ENCODE measurements at places on chromosomes 7 and 10.
A peak's percentile ranks its signal among the peaks of the same experiment; 100 is the strongest.

DNA sequence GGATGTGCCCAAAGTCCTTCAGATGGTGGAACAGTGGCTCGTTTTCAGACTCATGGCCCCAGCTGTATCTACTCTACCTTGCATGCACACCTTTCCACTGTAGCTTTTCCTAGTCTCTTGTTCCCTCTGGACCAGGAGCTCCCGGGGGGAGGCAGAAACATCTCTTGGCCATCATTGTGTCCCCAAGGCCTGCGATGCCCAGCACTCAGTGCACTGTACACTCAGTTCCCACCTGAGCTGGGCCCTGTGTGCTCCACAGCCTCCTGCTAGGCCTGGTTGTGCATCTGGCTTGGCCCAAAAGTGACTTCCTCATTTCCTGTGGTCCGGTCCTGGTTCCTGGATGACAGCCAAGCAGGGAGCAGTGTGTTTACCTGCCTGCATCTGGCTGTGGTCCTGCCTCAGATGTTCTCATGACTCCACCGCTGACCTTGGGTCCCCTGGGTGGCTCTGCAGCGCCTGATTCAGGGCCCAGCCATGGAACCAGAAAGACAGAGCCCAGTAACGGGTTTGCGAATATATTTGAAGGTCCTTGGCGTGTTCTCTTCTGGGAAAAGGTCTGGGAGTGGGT is 9.9 kb upstream of the DOCK1 start:
- DNase-seq = no peak

GRCh38 chr7:33685981-33686683 is 219.2 kb upstream of the BMPER start:
- no peak for DNase-seq

DNA sequence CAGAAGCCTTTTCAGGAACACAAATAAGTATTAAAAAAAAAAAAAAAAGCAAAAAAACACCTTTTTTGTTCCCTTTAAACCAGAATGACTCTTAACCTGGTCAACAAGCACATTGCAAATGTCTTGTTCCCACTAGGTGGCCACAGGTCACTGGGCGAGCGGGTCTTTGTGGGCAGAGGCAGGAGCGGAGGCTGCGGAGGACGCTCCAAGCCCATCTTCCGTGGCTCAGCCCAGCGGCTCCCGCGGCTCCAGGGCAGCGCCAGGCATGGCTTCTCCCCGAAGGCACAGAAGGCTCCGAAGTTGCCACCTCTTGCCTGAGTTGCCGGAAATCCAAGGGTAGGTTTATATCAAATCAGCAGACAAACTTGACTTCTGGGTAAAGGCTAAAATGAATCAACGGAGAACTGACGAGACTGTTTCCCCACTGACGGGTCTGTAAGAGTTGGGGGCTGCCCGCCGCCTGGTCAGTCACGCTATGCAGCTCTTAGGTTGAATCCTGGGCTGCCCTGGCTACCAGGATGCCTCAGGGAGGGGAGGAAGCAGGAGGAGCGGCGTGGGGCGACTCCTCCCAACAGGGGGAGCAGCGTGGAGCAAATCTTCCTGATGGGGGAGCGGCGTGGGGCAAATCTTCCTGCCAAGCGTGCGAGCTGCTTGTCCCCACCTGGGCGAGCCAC is 144.5 kb downstream of the PTPRN2 start:
- DNase-seq = no peak

DNA sequence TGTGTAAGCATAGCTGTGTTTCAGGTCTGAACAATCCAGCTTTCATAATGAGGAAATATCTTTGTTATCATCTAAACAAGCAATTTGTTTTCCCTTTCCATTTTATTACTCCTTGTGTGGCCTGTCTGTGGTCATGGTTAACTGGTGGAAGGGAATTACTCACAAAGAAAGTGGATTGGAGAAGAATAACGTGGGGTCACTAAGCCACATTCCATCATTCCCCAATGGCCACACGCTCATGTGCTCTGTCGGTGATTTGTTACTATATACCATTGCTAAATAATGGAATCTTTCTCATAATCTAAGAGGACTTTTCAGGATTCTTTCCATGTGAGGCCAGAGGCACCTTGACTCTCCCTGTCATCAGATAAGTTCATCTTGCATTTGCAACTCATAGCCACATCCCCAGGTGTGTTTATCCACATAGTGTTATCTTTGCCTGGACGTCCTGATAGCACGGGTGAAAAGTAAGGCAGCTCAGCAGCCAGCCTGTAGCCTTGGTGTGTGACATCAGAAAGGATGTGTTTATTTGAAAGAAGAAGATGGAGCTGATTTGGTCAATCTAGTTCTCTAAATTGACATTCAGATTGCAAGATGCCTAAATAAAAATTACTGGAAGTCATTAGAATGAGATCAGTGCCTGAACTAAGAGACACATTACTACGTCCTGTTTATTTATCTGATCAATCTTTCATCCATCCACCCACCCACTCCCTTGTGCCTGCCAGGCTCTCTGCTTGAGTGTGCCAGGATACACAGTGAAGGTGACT is 128.9 kb downstream of the CELF2 start:
- no peak for DNase-seq

DNA sequence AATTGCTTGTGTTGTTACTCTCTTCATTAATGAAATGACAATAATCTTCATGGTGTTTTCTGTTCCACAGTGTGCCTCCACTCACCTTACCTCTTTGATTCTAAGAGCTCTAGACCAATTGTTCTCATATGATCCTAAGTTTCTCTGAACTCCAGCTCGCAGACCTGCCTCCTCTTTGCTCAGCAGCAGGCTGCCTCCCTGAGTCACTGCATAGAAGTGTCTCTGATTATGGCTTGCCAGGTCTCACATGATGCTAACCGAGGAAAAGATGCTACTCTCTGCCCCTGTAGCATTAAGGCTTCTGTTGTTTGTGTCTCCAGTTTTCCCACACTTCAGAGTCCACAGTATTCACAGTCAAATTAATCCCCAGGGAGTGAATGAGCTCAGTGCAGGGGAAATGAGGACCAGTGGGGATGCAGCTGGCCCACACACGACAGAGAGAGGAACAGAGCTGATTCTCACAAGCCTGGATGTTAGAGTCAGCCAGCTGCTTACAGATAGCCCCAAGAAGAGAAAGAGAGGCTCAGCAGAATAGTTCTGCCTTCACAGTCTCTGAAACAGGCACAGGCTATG is 145.9 kb upstream of the EGR2 start:
- no peak for DNase-seq

DNA sequence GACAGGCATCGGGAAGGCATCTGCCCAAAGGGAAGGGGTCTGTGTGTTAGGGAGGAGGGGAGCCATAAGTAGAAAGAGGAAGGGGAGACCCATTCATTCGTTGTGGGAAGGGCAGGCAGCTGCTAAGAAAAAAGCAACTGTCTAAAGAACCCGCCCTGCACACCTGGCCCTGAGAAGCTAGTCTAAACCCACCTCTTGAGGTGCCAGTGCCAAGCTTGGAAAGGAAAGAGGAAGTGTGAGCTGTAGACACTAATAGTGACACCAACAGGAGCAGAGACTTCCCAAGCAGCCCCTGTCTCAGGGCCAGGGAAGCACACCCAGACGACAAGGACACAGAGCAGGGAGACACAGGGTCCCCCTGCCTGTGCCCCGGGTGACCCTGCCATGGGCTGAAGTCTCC is 40.8 kb upstream of the PRSS58 start:
- DNase-seq = no peak

- DNase-seq = no peak
Observed at GRCh38 chr10:49143249-49143648, 9.4 kb upstream of the FAM170B start.

DNA sequence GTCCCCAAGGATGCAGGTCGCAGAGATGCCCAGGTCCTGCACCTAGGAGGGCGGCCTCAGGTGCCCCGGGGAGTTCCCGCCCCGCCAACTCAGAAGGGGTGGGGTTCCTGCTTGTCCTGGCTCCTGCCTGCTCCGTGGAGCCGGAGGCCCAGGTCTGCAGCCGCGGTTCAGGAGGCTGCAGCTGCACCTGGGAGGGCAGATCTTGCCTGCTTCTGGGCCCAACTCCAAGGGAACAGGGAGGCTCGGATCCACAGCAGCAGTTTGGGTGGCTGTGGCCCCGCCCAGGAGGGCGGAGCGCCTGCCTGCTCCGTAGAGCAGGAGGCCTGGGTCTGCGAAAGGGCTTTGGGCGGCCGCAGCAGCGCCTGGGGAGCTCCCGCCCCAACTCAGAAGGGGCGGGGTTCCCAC is 108.2 kb upstream of the EGR2 start:
- DNase-seq = no peak

- DNase-seq = no peak
Observed at GRCh38 chr7:16129431-16130110, 291.8 kb downstream of the CRPPA start.

- DNase-seq = no peak
Observed at GRCh38 chr7:1761774-1762173, 91.7 kb downstream of the ELFN1 start.

DNA sequence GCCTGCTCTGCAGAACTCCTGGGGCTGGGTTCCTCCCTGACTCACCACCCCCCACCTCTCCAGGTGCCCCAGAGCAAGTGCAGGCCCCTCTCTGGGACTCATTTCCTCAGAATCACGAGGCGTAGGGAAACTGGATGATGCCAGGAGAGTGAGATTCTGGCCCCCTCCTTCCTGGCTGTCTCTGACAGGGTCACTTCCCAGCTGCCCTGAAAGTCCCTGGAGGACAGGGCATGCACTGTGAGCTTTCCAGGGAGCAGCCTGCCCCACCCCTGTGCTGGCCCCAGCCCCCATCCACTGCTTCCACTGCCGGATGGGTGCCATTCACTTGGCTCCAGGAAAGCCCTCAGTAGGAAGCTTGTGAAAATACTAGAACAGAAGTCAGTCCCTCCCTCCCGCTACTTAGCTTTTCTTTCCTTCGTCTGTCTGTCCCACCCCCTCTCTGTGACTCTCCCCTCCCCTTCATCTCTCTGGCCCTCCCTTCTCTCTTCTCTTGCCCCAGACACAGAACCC is 10.4 kb downstream of the TACR2 start:
- DNase-seq = no peak

GRCh38 chr7:116089293-116089692 is 58.7 kb upstream of the TFEC start:
- DNase-seq = no peak

- DNase-seq = no peak
Observed at GRCh38 chr10:33913194-33913593, 578.7 kb upstream of the NRP1 start.

- DNase-seq = no peak
Observed at GRCh38 chr7:67518580-67518979, 521.9 kb downstream of the TYW1 start.

DNA sequence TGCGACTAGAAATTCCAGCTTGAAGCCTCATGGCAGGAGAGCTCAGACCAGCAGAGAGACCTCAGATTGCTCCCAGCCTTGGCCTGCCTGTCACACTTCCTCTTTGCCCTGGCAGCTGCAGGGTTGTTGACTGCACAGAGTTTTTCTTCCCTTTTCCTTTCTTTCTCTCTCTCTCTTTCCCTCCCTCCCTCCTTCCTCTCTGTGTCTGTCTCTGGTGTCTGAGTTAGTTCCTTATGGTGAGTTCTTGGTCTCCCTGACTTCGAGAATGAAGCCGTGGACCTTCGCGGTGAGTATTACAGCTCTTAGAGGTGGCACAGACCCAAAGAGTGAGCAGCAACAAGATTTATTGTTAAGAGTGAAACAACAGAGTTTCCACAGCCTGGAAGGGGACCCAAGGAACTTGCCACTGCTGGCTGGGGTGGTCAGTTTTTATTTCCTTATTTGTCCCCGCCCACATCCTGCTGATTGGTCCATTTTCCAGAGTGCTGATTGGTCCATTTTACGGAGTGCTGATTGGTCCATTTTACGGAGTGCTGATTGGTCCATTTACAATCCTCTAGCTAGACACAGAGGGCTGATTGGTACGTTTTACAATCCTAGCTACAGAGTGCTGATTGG is 266.3 kb downstream of the RPS24 start:
- peak; percentile 57 for DNase-seq

GRCh38 chr7:6057316-6058129 is 26.3 kb downstream of the ANKRD61 start:
- no peak for DNase-seq

DNA sequence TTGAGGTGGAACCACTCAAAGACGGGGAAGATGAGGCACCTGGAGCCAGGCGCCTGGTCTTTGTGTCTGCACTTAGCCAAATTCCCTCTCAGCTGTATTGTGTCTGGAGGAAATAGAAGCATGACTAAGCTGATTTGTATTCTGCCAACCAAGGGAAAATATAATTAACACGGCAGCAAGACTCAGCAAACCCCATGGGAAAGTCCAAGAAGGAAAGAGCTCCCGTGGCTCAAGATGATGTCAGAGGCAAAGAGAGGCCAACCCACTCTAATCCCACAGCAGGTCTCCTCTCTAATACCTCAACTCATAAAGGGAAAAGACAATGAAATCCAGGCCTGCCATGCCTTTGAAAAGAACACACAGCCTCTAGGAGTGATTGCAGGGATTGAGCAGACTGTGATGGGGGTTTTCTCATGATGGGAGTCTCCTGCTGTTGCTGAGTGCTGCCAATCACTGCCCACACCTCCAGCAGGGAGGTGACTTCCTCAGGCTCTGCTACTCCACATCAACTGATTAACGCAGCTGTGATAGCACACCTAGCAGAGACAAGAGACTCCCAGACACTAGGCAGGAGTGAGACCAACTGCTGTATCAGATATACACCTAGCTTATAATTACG is 255.5 kb upstream of the C7orf33 start:
- DNase-seq = no peak

- no peak for DNase-seq
Observed at GRCh38 chr10:133219782-133220181, 10.2 kb upstream of the UTF1 start.

DNA sequence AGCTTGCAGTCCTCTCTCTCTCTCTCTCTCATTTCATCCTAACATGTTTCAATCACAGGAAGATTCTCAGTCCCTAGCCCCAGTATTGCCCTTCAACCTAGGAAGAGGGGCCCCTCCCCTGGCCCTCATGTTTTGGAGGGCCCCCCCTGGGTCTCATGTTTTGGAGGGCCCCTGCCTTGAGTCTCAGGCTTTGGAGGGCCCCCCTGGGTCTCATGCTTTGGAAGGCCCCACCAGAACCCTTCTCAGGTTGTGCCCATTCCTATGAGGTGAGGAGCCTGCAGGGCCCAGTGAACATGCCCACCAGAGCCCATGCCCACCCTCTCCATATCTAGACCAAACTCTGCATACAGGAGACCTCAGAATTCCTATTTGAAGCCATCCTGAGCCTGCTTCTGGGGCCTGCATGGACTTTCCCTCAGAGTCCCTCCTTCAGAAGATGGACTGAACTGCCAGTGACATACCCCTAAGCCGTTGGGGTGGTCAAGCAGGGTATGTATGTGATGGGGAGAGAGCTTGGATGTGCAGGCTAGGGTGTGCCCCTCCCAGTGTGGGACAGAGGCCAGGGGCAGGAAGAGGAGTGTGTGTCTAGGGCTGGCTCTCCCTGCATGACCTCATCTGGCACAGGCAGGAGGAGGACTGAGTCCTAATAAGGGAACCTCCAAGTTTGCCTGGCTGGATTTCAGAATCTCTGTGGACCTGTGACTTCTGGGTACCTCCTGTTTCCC is 8.1 kb upstream of the VDAC2 start:
- no peak for DNase-seq

GRCh38 chr10:24851629-24852028 is 100.8 kb downstream of the PRTFDC1 start:
- no peak for DNase-seq

- DNase-seq = no peak
Observed at GRCh38 chr7:86592185-86592584, 51.5 kb upstream of the GRM3 start.

GRCh38 chr7:106878748-106879439 is 13.8 kb downstream of the PIK3CG start:
- no peak for DNase-seq

Data from CD4-positive, alpha-beta T cell treated with Interleukin-1 beta for 1 hour (primary cell).